ENCODE measurements at places on chromosomes 2 and 18.

- no peak for DNase-seq
Observed at GRCh38 chr2:54520687-54521086, 64.6 kb downstream of the SPTBN1 start.

DNA sequence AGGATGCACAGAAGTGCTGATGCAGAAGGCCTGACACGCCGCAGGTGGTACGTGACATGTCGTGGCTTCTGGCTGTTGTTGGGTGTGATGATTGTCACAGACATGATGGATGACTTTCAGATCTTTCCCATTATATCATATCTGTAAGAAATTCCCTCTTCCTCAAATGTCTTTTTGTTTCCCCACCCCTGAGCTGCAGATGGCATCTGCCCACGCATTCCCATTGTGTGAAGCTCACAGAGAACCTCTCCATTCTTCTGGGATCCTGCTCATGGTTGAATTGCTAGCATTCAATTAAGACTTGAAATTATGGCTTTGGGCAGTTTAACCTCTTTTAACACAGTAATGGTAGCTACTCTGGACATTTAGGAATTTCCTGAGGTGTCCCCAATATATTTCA is 28.3 kb upstream of the EPHA4 start:
- no peak for DNase-seq

- DNase-seq = no peak
Observed at GRCh38 chr18:68431111-68431921, 283.6 kb downstream of the TMX3 start.

DNA sequence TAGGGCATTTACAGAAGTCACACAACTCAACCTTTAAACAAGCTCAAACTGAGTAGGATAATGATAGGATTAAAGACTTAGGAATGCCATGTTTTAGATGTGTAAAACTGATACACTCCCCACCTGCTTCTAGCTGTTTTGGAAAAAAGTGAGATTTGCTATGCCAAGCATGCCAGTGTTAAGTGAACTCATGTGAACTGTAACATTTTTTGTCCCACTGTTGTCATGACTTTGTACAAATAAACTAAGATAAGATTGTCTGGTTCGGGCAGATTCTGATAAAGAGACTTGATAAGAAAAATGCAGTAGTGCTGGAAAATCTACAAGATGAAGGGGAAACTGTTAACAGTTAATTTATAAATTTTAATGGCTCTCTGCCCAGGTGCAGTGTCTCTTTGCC is 66.5 kb downstream of the GLS start:
- no peak for DNase-seq

DNA sequence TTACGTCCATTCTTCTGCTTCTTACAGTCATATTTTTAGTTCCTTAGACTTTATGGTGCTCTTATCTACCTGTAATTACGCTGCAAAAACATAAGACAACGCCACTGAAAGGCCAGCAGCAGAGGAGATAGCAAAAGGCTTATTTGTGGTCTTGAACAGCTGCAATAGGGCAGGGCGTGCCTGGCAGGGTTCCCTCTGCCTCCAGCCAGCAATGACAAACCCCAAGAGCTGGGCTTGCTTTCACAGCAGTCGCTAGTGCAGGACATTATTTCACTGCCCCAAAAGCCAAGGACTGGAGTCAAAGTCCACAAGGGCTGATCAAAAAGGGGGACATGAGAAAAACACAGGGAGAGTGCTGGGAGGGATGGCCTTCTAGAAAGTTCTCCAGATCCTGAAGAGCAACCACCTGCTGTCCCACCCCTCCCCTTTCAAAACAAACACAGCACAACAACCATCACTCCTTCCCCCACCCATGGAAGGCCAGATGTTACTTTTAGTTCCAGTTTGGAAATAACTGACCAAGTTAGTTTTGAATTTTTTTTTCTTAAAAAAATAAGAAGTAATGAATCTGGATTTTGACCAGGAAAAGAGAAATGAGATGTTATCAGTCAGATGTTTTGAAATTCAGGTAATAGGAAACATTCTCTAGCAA is 127.8 kb downstream of the RBMS1 start:
- DNase-seq = no peak

DNA sequence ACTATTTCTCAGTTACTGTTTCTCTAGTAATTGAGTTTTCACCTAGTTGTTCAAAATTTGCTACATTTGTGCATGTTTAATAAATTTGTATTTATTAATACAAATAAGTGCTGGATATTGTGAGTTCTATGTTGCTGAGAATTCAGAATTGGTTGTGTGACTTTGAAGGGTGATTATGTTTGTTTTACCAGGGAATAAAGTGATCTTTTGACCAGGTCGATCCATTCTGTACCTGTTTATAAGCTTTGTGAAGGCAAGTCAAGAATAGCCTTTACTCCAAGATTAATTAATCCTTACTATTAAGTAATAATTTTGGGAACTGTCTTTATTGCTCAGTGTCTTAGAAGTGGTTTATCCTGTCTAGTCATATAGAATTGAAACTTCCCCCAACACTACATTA is 230.0 kb upstream of the GYPC start:
- no peak for DNase-seq

- DNase-seq = no peak
Observed at GRCh38 chr18:23986600-23987359, 27.8 kb upstream of the TTC39C start.

- no peak for DNase-seq
Observed at GRCh38 chr2:42860319-42861094, 68.1 kb upstream of the HAAO start.

- DNase-seq = no peak
Observed at GRCh38 chr18:48982266-48982665, 31.5 kb upstream of the SMAD7 start.

DNA sequence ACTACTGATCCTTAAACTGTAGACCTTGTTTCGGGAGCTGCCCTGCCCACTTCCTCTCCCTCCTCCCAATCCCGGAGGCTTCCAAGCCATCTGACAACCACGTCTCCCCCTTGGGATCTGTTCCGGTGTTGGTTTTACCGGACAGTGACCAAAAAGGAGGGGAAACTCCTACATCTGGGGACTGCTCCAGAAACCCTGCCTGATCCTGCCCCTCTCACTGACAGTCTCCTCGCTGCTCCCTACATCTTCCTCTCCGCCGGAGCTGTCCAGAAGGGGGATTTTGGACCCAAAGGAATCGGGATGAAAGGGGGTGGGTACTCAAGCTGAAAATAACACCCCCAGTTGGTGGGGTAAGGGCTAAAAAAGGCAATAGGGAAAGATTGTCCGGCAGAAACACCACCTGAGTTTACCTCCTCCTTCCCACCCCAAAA is 1.5 kb downstream of the INO80D start:
- DNase-seq = no peak

DNA sequence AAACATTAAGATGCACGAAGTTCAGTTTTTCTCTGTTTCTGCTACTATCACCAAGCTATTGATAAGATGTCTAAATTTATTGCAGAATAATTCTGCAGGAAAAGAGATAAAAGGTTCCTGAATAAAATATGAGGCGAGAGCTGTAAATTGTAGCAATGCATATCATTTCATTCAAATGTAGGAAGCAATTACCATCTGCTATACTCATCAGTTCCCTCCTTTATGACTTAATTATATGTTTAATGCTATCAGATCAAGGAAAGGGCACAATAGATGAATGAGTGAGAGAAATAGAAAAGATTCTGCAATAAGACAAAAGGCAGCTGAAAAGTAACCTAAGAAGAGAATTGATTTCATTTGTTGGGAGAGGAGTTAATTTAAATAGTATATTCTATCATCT is 108.2 kb upstream of the GALNT5 start:
- DNase-seq = no peak

DNA sequence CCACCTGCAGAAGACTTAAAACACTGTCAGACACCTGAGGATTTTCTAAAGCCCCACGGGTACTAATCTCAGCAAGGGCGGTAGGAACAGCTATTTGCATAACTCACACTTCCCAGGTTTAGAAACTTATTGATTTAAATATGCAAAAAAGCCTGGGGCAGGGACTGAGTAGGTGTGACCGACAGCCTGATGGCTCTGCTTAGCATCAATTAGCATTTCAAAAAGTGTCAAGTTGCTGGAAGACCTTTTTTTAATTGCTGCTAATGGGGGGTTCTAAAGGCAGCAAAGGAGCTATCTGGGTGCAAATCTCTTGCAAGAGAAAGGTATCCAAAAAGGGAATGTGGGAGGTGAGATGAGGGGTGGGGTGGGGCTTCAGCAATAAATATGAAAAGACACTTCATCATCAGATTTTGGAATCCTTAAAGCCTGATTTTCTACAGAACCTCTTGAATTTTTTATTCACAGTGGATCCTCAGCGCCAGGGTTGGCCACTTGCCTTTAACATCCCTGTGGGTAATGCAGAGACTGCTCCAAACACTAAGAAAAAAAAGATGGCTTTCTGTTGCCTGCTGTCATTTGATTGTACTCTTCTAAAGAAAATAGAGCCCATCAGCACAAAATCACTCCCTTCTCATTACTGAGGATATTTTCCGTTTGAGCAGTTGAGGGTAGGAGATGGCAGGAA is 121.1 kb upstream of the RMP24 start:
- DNase-seq = no peak

- no peak for DNase-seq
Observed at GRCh38 chr2:238786792-238787490, 60.9 kb upstream of the TWIST2 start.

GRCh38 chr2:117785740-117786139 is 28.8 kb upstream of the DDX18 start:
- DNase-seq = no peak

DNA sequence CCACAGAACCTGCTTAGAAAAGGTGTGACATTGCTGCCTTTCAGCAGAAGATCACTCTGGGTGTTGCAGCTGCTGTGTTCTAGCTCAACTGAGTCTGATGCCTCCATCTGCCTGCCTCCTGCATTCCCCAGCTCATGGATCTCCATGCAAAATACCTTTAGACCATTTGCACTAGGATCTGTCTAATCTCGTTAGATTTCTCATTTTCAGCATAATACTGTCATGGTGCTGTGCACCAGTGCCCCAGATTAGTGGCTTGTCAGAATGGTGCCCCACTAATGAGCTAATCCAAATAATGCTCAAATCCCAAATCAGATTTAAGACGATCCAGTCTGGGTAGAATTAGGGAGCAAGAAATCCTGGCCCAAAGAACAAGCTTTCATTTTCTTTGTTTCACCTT is 284.4 kb upstream of the PARD3B start:
- no peak for DNase-seq

GRCh38 chr2:188974164-188974563 is at the start of gene COL3A1:
TSS of gene COL3A1 (plus strand) at chr2:188974373. CDS start at chr2:188974490, 117 bp downstream.
- no peak for DNase-seq

DNA sequence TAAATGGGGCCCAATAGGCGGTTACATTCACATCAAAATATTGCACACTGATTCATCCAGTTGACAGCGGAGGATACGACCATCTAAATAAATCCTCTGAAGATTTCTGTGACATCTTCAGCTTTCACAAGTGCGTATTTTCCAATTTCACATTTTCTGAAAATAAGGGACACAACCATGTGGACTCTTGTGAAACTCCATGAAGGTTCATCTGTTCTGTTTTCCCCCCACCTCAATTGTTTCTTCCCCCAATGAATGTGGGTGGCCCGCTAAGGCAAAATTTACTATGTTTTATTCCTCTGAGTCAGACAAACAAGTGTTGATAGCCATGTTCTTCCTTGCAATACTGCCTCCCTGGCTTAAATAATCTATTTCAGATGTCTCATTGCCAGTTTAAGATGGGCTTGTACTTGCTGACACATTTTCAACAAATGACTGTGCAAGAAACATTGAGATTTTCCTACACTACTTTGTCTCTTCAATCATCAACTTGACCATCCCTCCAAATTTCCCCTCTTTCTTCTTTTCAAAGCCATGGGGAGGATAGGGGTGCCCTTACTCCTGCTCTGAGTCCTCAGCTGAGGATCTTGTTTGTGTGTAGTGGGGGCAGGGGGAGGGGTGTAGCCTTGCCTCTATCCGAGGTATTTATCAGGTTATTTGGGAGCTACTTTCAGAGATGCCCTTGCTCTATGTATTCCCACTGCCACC is 78.2 kb downstream of the BCL11A start:
- DNase-seq = no peak

DNA sequence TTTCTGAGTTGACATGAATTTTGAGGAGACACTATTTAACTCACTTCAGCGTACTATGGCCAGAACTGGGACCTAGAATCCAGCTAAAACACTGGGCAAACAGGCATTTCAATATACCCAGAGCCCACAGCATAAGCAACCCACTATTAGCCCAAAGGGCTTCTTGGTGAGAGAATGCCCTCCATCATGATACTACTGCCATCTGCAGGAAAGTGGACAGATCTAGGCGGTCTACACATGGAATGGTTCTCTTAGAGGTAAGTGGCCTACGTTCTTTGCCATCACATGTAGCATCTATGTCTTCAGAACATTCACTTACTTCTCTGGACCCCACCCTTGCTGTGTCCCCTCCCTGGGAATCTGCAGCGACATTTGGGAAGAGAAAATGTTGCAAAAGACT is 181.3 kb upstream of the LINC00305 start:
- DNase-seq = no peak

Data from activated T-helper 1 cell treated with Interleukin-2 at 50 U/mL for 16 hours (primary cell).